ENCODE measurements at places on chromosomes 3 and 15.

GRCh38 chr15:101162701-101163483, 89.0 kb downstream of the CHSY1 start:
- no peak for DNase-seq

- DNase-seq = no peak
These were observed 48.4 kb upstream of the TUSC7 start for GRCh38 chr3:116661196-116661595.

DNA sequence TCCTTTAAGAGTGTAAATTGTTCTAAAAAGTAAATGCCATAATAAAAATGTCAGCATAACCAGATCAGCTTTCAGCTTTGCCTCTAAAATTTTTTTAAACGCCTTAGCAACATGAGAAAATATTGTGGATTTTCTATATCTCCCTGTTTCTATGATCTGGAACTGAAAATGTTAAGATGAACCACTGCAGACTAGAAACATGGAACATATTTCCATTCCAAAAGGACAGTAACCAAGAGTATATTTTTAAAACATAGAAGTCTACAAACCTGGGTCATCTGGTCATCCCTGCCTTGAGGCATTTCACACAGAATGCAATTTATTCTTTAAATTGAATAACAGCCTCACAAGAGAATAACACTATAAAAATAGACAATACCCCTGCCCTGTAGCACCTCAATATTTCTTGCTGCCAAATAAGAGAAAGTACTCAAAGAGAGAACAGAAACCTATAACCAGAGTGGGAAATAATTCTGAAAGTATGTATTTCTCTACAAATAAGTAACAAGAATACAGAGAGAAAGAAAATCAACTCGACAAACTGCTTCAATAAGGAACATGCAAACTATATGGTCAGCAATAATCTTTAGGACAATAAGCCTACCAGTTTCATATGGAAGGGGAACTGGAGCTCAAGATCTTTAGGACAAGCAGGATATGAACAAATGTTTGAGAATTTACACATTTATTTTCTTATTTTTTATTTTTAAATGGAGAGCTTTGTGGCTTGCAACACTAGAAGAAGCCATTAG, 949.0 kb downstream of the EPHA3 start:
- DNase-seq = no peak

- peak; percentile 40 for DNase-seq
These were observed 30.5 kb downstream of the RFTN1 start for GRCh38 chr3:16482770-16483531.

DNA sequence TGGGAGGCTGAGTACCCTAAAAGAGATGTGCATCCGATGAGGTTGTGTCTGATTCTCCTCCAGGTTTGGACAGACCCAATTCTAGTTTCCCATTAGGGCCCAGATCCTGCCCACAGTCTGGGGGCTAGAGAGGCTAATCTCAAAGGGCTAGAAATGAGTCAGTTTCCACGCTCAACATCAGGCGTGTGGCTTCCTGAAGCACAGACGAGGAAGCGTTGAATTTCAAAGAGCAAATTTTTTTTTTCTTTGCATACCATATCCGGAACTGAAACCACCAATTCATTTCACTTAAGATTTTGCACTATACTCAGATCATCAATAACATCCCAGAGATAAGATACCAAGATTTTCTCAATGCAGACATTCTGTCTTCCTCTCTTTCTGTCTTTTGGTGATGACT, 173.8 kb upstream of the BCL6 start:
- DNase-seq = no peak

DNA sequence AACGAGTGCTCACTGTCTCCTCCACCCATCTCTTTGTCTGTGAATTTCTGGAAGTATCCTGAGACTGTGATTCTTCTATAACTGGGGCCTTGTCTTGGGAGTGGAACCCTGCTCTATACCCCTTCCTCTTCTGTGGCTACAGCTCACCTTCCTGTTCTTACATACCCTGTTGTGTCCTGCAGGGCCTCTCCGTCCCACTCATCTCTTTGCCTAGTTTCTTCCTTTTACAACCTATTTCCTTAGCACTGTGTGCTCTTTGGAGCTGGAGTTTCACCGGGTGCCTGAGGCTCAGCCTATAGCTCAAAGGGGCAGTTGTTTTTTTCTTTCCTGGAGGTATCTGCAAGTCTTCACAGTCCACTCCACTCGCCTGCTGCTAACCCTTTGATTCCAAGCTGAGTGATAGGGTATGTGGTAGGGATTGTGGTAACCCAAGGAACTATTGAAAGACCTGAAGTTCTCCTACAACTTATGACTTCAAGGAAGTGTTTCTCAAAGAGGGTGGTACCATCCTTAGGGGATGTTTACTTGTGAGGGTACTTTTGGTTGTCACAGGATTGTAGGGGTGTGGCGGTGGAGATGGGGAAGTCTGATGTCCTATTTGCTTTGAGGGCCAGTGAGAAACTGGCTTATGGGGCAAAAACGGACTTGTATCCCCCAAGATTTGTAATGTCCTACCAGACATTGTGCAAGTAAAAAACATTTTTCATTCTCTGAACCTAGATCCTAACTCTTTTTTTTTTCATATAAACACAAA, 66.6 kb upstream of the ARL8B start:
- DNase-seq = no peak

- no peak for DNase-seq
These were observed 56.5 kb upstream of the SLC6A1 start for GRCh38 chr3:10935846-10936631.

GRCh38 chr3:187848401-187848800, 103.1 kb upstream of the BCL6 start:
- DNase-seq = no peak

DNA sequence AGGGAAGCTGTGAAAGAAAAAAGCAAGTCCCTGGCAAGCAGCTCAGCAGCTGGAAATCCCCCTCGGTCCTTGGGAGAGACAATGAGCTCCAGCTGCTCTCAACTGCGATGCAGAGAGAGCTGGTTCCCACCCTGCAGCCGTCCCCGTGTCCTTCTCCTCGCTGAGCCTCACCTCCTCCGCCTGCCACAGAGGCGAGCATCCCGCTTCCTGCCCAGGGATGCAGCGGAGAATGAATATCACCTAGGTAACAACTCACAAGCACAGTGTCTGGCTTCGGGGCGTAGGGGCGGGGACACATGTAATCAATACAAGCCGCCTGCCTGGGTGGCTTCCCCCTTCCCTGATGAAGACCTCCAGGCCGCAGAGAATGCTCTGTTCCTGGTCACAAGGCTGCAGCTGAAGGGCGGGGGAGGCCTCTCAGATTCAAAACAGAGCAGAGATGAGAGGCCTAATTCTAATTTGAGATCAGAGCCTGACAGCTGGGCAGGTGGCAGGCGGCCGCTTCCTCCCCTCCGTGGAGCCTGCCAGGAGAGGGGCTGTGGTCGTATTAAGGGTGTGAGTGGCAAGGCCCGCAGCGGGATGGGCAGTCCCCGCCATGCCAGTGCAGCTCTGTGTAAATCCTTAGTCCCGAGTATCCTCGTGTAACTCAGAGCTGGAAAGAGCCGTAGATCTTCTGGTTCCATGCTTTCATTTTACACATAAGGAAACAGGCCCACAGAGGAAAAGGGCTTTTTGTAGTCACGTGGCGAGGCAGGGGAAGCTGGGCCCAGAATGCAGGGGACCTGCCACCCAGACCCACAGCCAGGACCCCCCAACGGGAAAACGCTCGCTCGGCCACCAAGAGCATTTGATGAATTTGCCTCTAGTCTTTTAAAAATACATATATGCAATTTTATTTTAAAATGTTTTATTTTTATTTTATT, 24.3 kb downstream of the ZDHHC19 start:
- no peak for DNase-seq

- DNase-seq = peak; percentile 15
These were observed 343.1 kb upstream of the SEMA6D start for GRCh38 chr15:47374222-47374621.

GRCh38 chr15:25863111-25863967, at the start of gene ATP10A:
Gene ATP10A (minus strand): TSS chr15:25863327. CDS start chr15:25863096, 231 bp downstream.
- peak; percentile 87 for DNase-seq

- no peak for DNase-seq
These were observed 39.4 kb upstream of the CD47 start for GRCh38 chr3:108130236-108130635.

DNA sequence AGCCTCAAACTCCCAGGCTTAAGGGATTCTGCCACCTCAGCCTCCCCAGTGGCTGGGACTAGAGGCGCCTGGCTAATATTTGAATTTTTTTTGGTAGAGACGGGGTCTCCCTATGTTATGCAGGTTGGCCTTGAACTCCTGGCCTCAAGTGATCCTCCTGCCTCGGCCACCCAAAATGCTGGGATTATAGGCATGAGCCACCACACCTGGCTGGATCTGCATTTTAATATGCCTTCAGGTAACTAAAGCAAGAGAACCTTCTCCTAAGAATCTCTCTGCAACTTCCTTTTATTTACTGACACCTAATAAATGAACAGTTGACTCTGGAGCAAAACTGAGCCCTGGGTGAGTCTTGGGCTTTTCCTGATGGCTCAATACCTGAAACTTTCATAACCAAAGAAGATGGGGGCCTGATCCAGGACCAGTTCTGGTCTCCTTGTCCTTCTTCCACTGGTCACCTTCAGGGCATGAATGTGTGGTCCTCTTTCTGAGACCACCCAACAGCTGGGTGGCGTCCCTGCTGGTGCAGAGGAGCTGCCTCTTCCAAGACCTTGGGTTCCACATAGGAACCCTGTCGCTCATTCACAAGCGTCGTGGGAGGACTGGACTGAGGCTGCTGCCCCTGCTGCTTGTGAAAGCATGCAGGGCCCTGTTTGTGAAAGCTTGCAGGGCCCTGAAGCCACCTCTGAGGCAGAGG, 28.2 kb downstream of the CCR9 start:
- no peak for DNase-seq

- DNase-seq = no peak
These were observed 2.9 kb downstream of the SEMA3F start for GRCh38 chr3:50157827-50158529.

GRCh38 chr3:58173669-58174398, 36.9 kb downstream of the DNASE1L3 start:
- no peak for DNase-seq

DNA sequence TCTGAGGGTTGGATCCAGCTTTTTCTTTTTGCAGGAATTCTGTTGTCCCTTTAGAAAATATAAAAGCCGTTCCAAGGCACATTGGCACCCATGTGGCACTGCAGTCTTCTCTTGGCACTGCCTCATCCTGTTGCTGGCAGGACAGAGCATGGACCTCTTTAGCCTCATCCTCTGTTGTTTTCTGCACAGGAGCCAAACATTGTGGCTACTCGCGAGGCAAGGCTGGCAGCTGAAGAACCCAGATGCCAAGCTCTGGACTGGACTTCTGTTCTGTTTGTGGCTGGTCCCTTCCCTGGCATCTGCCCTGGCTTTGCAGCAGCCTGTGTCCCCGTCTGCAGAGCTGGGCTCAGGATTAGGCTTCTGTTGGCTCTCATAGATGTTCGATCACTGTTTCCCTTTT, 224.7 kb upstream of the TBC1D5 start:
- no peak for DNase-seq

GRCh38 chr3:77935418-77935817, 895.5 kb downstream of the ROBO2 start:
- no peak for DNase-seq

DNA sequence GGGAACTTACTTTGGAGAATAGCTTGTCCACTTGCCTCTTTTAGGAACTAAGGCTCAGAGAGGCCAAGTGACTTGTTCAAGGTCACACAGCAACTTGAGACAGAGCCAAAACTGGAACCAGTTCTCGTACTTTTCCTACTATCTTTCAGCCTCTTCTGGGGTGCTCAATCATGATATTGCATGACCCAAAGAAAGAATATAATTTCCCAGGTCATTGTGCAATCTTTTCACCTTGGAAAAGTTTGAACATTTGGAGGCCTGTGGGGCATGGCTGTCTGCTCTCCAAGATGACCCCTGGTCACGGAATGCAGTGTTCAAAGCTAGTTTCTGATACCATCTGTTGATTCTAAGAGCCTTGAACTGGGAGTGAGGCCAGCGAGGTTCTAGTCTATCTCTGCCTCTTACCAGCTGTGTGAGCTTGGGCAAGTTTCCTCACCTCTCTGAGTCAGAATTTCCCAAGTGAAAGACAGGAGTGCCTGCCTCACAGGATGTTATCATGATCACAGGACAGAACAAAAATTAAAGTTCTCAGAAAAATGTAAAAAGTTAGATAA, 89.7 kb downstream of the BDH1 start:
- peak; percentile 72 for DNase-seq

GRCh38 chr15:48089702-48090101, 31.1 kb upstream of the SLC24A5 start:
- no peak for DNase-seq

- no peak for DNase-seq
These were observed 147.5 kb upstream of the SOX2 start for GRCh38 chr3:181564222-181564621.

GRCh38 chr3:126835472-126836219, 131.6 kb downstream of the CHCHD6 start:
- peak; percentile 59 for DNase-seq

GRCh38 chr3:49530701-49531100, 23.6 kb upstream of the BSN start:
- no peak for DNase-seq

DNA sequence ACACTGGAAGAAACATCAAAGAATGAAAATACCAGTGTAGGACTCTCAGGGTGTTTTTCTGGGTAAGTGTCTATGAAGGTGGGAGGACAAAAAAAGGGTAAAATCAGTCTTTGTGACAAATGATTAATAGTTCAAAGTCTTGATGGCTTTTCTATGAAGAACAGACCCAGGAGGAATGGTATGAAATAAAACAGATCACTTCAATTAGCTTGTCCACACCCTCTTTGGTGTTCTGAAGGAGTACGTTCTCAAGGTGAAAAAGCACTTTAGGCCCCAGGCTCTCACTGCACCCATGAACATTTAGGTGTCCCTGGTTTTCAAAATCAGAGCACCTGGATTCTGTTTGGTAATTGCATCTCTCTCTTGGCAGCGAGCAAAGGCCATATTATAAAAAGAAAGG, 383.6 kb upstream of the NR2F2 start:
- no peak for DNase-seq

GRCh38 chr15:85120351-85121113, 138.9 kb downstream of the PDE8A start:
- DNase-seq = no peak

DNA sequence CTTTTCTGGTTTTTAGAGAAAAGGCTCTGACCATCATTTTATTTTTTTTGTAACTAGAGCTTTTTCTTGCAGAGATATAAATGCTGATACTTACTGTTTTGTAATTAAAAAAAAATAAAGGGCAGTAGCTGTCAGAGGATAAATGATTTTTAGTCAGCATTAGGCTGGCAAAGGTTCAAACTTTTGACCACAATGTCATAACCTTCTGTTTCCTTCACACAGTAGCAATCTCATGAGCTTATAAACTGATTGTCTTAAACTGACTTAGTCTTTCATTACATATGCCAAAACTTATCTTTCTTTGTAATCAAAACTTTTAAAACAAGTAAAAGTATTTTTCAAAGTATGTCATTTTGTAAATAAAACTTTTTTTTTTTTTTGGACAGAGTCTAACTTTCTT, 841.9 kb downstream of the OTOL1 start:
- peak; percentile 3 for DNase-seq

Data from adipocyte (in vitro differentiated cells).